ENCODE measurements at places on chromosomes 6 and 20.

GRCh38 chr6:160992061-160992979, 751 bp downstream of the MAP3K4 start:
- DNase-seq = peak; percentile 73

- DNase-seq = no peak
Measured at GRCh38 chr20:5825130-5825719, 75.0 kb downstream of the SHLD1 start.

- DNase-seq = no peak
Measured at GRCh38 chr6:7235712-7236305, 77.2 kb downstream of the SSR1 start.

DNA sequence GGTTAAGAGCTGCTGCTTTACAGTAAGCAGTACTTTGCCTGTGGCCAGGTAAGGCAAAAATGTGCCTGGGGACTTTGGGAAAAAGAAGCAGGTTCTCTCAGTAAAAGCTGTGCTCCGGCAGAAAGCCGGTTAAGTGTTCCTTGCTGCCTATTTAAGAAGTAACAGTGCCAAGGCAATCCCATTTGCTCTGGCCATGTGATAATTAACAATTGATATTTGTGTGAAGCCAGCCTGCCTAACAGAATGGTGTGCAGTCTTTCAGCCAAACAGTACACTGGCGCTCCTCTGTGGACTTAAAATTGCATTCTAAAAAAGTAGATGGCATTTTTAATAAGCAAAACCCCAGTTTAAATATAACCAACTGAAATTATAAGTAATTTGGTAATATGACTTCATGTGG, 430.3 kb downstream of the PLCB1 start:
- no peak for DNase-seq

DNA sequence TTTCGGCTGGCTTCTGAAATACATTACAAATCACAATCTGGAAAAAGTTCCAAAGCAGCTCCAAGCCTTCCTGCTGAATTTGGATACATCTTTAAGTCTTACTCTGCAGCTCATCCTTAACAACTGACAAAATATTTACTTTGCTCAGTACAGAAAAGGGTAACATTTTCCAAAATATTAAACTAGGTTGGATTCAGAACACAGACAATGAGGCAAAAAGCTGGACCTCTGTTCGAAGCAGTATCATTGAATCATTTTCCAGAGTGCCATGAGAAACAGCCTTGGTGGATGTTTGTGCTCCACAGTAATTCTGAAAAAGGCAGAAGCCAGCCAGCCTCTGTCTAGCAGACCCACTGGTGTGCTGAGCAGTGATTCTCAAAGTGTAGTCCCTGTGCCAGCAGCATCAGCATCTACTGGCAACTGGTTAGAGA, 162.1 kb downstream of the AIG1 start:
- no peak for DNase-seq

GRCh38 chr6:12911427-12911826, 194.9 kb downstream of the PHACTR1 start:
- no peak for DNase-seq

DNA sequence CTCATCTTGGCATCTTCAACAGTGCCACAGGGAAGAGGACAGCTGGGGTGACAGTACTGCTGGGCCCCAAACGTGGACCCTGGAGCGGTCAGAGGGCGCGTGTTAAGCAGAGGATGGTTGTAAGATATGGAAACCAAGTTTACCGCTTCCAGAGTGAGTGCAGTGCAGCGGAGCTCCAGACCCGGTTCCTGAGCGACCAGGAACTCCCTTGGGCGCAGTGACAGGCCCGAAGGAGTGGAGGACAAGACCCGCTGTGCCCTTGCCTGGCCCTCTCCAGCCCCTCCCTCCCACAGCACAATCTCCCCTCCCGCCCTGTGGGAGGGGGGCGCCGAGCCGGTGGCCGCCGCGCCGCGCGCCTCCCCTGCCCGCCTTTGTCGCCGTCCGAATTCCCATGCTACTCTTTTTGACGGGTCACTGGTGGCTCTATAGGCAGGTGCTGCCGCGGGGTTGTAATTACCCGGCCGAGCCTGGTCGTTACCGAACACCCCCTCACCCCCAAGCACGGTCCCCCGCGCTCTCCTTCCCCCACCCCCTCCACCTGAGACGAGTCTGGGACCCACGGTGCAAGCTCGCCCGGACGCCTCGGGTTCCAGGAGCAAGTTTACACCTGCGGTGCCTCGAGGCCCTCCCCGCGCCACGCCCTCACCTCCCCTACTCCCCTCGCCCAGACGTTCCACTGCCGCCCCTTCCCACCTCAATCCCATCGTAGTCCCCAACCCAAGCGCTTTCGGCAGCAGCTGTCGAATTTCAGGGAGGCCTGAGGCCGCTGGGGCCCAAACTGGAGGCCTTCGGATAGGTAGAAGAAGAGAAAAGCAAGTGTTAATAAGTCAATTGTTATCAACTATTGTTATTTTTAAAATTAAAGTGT, 3.9 kb downstream of the NR2E1 start:
- no peak for DNase-seq

DNA sequence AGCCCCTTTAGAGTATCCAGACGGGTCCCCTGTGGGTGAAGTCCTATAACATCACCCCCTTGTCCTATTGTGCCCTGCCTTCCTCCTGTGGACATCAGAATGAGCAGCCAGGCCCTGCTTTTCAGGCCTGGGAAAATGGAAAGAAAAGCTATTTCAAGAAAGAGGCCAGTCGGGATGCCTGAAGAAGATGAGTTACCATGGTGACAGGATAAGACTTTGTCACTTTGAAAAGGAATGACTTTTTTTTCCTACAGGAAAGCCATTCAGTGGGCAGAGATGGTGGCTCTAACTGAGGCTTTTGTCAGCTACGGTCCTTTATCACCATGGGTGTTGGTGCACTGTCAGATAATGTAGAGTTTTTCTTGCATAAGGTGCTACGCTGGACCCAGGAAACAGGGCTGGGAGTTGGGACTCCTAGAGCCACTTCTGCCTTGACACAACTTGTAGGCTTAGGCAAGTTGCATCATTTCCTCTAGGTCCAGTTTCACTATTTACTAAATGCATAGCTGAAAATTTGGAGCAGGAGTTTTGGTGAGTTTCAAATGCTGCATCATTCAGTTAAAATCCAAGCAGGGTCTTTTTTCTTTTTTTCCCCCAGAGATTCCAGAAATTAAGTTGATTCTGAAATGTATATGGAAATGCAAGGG, 293.6 kb upstream of the PRND start:
- DNase-seq = no peak

GRCh38 chr6:101878554-101879276, 485.2 kb downstream of the GRIK2 start:
- no peak for DNase-seq

Data from NK-92 treated with Interleukin-12 subunit alpha and Interleukin-12 subunit beta, amount 100 ng/mL, for 24 hours (cell line).